DND-41 (cell line): ENCODE measurements at places on chromosomes 7 and 10.
A peak's percentile ranks its signal among the peaks of the same experiment; 100 is the strongest.

DNA sequence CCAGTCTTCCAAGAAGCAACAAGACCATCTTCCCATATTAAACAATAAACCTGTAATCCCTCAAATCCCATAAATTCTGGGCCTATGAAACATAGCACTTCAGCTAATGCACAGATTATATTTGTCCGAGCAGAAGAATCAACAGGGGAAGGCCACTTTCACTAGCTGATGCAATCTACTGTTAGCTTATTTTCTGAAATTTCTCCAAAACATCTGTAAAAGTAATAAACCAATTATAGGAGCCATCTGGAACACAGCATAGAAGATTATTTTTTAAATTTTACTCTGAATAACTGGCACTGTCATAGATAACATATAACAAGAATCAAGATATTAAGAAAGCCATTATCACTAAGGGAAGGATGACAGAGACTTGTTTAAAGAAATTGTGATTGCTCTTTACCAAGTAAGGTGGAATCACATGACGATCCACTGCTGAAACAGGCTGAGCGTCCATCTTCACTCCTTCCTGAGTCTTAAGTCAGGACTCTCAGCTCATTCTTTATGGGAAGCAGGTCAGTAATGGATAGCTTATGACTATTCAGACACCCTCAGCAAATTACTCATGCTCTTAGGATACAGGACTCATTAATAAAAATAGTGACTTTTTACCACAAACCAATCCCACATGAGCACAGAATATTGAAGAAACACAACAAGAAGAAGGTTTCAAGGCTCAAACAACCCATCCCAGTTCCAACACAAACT is 719.5 kb downstream of the XPNPEP1 start:
- DNase-seq = no peak

- DNase-seq = peak; percentile 61
Observed at GRCh38 chr10:62594093-62594520, 210.4 kb upstream of the ADO start.

- no peak for DNase-seq
Observed at GRCh38 chr7:22019931-22020330, 74.2 kb upstream of the CDCA7L start.

DNA sequence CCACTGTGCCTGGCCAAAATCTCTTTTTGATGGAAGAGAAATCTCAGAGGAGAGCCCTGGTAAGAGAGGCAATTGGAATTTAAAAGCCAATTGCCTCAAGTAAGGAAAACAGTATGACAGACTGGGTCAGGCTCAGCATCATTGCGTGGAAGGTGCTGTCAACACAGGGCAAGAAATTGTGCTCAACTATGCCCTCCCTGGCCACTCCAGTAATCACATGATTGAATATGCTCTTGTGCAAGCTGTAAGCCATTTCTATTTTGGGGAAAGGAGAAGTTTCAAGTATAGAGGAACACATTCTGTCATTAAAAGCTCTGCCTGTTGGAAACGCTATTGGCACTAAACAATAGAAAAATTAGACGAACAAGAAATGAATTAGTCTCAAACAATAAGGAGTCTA is 1127.7 kb downstream of the REEP3 start:
- no peak for DNase-seq

DNA sequence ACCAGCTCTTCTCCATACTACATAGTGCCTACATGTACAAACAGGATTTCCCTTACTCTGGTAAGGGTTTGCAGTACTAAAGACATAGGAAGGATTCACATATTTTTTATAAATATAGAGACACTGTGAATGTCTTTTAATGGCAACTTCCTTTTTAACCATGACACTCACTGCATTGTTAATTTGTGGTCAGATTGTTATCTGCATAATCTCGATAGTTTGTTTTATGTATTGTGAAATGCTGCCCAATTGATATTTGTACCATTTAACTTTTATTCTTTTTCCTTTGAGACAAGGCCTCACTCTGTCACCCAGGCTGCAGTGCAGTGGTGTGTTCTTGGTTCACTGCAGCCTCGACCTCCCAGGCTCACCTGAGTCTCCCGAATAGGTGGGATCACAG is 39.7 kb downstream of the SP8 start:
- DNase-seq = no peak

DNA sequence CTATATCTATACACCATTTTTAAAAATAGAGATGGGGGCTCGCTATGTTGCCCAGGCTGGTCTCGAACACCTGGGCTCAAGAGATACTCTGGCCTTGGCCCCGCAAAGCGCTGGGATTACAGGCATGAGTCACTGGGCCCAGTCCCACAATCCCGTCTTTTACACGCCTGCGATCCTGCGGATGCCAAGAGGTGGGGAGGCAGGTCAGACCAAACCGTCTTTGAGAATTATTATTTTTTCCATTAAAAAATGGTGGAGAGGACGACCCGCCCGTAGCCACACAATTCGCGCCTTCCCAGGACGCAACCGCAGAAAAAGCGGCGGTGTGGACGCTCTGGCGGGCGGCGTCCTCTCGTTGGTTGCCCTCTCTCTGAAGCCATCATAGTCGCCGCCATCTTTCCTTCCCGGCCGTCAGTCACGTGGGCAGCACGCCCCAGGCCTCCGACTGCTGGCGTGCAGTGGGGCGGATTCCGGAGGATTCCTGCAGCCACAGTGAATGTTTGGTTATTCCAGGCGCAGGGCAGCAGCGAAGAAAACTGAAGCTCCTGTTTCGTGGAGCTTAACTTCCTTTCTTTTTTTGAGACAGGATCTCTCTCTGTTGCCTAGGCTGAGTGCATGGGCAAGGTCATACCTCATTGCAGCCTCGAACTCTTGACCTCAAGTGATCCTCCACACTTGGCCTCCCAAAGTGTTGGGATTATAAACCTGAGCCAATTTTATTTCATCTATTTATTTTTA is 9.9 kb upstream of the EPHB4 start:
- DNase-seq = no peak

GRCh38 chr10:71816421-71816851 is 34.6 kb downstream of the PSAP start:
- DNase-seq = no peak

DNA sequence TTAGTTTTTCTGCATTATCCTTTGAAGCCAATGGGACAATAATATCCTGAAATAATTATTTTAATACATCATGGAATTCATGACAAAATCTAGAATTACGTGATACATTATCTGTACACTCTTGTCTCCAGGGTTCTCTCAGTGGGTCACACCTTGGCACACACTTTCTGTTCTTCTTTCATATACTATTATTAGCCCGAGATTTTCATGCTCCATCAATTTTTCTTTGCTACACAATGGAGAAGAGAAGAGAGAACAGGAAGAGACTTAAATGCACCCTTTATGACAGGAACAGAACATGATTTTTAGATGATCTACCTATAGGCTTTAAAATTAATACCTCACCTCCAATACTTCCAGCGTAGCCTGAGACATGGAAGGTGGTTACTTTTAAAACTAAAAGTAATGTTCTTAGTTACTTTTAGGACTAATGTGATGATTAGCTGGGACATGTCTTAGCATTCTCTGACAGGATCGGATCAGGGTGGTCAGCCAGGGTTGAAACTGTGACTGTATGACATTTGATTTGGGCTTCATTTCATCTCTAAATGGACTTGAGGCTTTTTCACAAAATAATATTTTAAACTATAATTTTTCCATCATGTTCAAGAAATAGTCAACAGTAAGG is 148.2 kb upstream of the WNT16 start:
- DNase-seq = no peak

DNA sequence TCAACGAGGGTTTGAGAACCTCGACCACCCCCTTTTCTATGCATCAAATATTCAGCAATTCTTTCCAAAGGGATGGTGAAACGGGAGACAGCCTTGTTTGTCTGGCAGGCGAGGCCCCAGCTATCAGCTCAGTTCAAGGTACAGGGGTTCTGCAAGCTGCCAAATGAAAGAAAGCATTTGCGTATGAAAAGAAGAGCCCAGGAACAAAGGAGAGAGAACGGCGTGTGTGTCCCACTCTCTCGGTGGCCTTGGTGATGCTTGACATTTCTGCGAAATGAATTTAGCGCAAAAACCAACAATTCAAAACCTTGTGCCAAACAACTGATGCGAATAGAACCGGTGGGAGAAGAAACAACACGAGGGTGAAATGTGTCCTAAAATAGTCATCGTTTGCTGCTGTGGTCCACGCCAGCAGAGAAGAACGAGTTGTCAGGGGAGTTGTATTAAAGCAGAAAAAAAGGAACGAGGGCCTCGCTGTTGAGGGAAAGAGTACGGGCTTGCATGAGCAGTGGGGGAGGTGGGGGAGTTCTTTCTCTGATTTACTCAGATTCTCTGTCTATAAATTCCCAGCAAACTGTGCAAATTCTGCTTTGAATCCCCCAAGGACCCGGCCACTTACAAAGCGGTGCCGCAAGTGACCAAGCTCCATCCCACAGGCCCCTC is 97.7 kb downstream of the TMEM130 start:
- no peak for DNase-seq

- DNase-seq = no peak
Observed at GRCh38 chr7:76343931-76344321, 14.9 kb downstream of the YWHAG start.

GRCh38 chr7:13628239-13629001 is 361.0 kb downstream of the ETV1 start:
- no peak for DNase-seq

- DNase-seq = no peak
Observed at GRCh38 chr7:47066976-47067614, 514.8 kb downstream of the TNS3 start.

GRCh38 chr7:89316584-89317251 is 521.2 kb upstream of the TEX47 start:
- peak; percentile 17 for DNase-seq

DNA sequence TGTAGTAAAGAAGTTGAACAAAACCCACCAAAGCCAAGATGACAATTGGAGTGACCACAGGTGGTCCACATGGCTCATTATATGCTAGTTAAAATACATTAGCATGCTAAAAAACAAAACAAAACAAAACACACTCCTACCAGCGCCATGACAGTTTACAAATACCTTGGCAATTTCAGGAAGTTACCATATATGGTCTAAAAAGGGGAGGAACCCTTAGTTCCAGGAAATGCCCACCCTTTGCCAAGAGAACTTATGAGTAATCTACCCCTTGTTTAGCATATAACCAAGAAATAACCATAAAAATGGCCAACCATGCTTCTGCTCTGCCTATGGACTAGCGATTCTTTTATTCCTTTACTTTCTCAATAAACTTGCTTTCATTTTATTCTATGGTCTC is 979.1 kb upstream of the POT1 start:
- DNase-seq = no peak
